Left kidney (tissue), 8 donors: ENCODE measurements at places on chromosomes 3 and 15.
A peak's percentile ranks its signal among the peaks of the same experiment; 100 is the strongest.

GRCh38 chr3:89300526-89300925, 193.1 kb downstream of the EPHA3 start:
- DNase-seq: no peak

- DNase-seq: peak; percentile 59
Measured at GRCh38 chr15:29925227-29926082, 103.2 kb upstream of the TJP1 start.

- no peak for DNase-seq
Measured at GRCh38 chr3:15449489-15450224, 22.3 kb downstream of the EAF1 start.

DNA sequence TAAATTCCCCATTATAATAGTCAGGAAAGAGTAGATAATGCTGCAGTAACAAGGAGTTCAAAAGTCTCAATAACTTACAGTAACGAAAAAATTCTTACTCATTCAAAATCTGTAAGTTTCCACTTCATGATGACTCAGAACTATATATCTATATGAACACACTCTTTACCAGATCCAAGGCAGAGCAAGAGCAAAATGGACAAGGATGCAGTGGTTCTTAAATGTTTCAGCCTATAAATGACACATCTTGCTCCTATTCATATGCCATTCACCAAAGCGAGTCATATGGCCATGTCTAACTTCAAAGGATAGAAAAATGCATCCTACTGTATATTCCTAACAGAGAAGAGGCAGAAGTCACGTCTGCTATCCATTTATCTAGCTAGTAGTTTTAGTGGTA, 787.7 kb downstream of the NAALADL2 start:
- no peak for DNase-seq

GRCh38 chr15:66912441-66912840, 153.0 kb upstream of the SMAD3 start:
- DNase-seq: no peak

- no peak for DNase-seq
Measured at GRCh38 chr3:97662762-97663161, 101.8 kb upstream of the ARL6 start.

DNA sequence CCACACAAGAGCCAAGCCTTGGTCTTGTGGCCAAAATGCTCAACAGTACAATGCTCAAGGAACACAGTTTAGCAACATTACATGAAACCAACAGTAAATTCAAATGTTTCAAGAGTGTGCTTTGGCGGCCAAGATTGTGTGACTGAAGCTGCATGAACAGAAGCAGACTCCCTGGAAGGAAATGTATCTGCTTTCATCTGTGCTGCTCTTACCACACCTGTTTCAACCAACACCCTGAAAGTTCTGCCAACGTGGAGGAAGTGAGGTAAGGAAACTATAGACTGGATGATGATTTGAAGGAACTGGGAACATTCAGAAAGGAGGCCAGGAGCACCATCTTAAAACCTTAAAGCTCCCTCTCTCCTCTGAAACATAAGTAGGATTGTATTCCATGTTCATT, 55.7 kb downstream of the MB21D2 start:
- DNase-seq: no peak

- no peak for DNase-seq
Measured at GRCh38 chr3:104989878-104990277, 376.8 kb upstream of the ALCAM start.

DNA sequence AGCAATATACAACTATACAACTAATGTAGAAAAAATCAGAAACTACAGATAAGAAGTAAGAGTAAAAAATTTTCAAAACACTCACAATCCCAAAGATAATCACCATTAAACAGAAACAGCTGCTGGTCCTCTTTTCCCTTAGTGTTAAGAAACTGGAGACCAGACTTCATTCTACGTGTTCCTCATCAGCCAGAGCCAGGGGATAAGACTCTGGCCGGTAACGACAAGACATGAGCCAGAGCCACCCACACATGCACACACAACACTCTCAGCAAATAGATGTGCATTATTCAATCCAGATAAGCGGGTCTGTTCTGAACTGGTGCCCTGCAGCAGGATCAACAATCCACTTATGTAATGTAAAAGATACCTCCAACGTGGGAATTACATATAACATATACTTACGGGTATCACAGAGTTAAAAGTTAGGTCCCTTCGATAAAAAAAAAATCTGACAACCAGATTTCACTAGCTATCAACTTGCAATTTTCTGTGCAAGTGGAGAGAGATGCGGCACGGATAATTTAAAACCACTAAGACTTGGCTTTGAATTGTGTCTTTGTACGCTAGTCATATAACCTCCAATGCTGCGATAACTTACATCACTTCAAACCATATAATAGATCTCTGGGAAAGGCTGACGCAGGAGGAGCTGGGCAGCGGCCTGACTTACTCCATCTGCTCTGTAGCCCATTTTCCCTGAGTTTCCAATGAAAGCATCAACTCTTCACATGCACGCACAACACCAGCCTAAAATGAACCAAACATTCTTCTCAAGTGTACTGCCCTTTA, 17.8 kb downstream of the PRICKLE2 start:
- DNase-seq: no peak

DNA sequence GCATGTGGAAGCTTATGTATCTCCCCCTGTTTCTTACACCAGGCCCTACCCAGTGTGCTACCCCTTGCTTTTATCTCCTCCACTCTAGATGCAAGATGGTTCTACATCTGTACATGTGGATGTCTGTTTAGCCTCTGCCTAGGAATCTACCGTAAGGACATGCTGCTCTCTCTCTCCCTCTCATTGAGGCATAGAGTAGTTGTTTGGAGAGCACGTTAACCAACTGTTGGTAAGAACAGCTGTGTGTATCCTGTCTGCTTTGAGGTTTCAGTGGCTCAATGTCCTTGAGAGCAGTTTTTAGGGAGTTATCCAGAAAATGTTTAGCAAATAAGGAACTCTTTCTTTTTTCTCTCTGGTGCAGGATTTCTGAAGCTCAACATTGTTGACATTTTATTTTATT, 152.8 kb downstream of the DNAJB8 start:
- DNase-seq: no peak

GRCh38 chr3:123246866-123247265, 45.1 kb downstream of the SEC22A start:
- DNase-seq: no peak

GRCh38 chr15:45714590-45715488, 80.0 kb downstream of the SQOR start:
- peak; percentile 60 for DNase-seq

- no peak for DNase-seq
Measured at GRCh38 chr3:175386630-175387029, 527.5 kb downstream of the NAALADL2 start.

DNA sequence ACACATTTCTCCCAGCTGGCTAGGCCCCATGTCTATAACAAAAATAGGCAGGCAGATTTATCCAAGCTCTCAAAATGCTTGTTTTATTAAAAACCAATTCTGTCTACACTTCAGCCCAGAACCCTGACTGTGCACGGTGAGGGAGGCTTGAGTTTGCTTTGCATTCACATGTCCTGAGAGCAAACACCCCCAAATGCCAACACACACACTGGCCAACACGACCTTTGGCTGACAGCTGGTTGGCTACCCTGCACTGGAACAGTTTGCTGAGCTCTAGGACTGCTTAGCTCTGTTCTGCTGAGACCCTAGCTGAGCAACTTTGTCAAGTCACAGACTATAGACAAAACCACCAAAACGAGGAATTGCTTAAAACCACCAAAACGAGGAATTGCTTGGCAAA, 3.6 kb downstream of the STIMATE start:
- no peak for DNase-seq

GRCh38 chr3:62863648-62864047, 11.6 kb downstream of the CADPS start:
- no peak for DNase-seq

DNA sequence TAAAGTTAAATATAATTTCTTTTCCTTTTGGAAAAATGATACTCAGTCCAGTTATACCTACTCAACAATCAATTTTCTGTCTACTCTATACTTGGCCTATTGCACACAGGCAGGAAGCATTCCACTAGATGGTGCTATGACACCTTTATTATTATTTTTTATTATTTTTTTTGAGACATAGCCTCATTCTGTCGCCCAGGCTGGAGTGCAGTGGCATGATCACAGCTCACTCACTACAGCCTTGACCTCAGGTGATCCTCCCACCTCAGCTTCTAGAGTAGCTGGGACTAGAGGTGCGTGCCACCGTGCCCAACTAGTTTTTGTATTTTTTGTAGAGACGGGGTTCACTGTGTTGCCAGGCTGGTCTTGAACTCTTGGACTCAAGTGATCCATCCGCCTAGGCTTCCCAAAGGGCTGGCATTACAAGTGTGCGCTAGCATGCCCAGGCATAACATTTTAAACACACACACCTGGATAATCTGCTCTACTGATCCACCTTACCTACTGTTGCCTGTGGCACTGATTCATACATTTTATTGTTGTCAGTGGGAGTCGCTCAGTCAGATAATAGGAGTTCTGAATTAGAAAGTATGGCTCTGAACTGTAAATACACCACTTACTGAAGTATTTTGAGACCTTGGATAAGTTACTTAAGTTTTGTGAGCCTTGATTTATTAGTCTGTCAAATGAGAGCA, 56.2 kb downstream of the EIF3J start:
- peak; percentile 6 for DNase-seq

DNA sequence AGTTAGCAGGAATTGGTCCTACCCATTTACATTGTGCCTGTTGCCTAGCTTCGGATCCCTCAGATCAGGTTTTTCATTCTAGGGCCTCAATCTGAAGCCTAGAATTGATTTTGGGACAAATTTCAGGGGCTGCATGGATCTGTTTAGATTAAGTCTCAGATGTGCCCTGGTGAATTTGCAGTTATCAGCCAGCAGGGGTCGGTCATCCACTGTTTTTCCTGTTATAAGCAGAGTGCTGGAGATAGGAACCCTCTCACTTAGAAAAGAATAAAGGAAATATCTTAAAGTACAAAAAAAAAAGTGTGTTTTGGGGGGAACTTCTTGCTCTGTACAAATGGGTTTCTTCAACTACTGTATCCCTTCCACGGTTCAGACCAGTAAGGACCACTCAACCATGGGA, 212.5 kb downstream of the BCHE start:
- no peak for DNase-seq

GRCh38 chr15:47158573-47158972, 558.7 kb upstream of the SEMA6D start:
- DNase-seq: no peak

DNA sequence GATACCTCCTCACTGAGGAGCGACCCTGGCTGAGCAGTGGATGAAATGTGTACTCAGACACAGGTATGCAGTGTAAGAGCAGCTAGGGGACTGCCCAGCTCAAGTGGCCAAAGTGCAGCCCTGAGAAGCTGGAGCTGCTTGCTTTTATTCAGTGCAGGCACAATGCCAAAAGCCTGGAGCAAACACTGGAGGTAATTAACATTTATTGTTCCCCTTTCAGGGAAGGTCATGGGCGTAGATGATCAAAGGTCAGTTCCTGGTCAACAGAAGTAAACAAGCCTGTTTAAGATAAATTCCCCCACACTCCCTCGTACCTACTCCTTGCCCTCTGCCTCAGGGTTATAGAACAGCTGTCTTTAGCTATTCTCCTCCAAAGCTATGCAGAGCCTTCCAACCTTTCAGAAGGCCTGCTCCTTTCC, 17.5 kb downstream of the PLA2G4F start:
- DNase-seq: no peak

DNA sequence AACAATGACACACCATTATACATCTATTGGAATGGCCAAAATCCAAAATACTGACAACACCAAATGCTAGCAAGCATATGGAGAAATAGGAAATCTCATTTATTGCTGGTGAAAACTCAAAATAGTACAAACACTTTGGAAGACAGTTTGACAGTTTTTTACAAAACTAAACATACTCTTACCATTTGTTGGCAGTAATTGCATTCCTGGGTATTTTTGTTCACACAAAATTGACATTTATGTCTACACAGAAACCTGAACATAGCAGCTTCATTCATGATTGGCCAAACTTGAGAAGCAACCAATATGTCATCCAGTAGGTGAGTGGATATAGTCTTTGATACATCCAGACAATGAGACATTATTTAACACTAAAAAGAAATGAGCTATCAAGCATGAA, 489.9 kb downstream of the PLOD2 start:
- no peak for DNase-seq

- DNase-seq: no peak
Measured at GRCh38 chr3:169746924-169747323, 17.9 kb downstream of the TERC start.

- peak; percentile 25 for DNase-seq
Measured at GRCh38 chr3:26293329-26293844, 329.2 kb upstream of the LRRC3B start.

DNA sequence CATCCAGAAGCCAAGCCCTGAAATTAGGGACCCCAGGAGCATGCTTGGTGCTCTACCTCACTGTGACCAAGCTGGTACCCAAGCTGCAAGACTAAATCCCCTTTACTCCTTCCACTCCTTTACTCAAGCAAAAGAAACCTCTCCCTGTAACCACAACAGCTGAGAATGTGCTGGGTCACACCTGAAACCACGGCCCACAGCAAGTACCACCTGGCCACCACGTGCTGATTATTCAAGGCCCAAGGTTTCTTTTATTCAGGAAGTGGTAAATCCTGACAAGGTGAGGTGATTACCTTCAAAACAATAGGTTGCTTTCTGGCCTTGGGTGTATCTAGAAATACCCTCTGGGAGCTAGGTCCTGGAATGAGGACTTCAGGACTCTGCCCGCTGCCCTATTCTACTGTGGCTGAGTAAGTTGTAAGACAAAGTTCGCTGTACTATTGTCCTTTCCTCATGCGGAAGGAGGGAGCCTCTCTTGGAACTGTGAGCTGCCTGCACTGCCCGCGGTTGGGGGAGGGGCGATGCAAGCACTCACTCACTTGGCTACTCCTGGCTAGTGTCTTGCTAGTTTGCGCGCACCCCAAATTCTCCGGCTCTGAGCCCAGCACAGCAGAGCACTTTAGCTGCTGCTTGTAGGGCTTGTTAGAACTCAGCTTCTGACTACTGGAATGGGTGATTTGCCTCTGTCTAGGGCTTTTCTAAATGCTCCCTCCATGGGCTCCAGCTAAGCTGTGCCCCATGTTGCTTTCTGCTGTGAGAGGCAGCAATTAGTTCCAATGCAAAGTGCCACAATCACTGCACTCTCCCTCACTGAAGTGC, 487.1 kb upstream of the CNTN3 start:
- no peak for DNase-seq

- no peak for DNase-seq
Measured at GRCh38 chr3:98450372-98450771, 12.6 kb upstream of the OR5K1 start.

DNA sequence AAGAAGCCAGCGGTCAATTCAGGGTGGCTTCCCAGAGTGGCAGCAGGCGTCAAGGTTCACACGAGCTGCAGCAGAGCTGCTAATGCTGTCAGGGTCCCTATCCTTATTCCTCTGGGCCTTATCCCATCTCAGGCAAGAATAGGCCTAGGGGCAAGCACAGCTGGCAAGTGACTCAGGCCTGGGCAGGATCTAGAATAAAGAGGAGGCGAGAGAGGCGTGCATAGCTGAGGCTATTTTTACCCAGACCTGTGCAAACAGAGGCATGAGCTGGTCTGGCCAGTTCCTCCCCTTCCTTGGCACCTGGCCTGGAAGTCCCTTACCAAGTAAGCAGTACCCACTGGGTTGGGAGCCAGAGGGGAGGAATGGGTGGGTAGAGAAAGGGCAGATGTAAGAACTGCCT, 12.2 kb upstream of the VIPR1 start:
- no peak for DNase-seq

GRCh38 chr3:155730843-155731242, 14.0 kb downstream of the PLCH1 start:
- no peak for DNase-seq
